ENCODE measurements at places on chromosomes 7 and 10.

- DNase-seq = no peak
Observed at GRCh38 chr7:42214060-42214679, 22.8 kb downstream of the GLI3 start.

DNA sequence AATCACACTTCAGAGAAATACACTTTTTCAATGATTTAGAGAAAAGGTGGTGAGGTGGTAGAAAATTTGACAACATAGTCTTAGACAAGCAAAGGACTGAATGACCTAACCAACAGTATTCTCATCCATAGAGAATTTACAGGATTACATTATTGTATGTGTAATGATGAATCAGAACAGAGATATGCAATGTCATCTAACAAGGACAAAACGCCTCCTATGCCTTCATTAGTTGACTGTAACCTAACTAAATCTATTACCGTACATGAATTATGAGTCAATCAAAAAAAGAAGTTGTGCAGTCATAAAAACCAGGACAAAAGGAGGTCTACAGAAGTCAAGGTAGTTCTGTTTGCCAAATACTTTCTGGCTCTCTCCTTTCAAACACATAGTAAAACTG lies 66.5 kb downstream of the RAB11FIP2 start:
- no peak for DNase-seq

DNA sequence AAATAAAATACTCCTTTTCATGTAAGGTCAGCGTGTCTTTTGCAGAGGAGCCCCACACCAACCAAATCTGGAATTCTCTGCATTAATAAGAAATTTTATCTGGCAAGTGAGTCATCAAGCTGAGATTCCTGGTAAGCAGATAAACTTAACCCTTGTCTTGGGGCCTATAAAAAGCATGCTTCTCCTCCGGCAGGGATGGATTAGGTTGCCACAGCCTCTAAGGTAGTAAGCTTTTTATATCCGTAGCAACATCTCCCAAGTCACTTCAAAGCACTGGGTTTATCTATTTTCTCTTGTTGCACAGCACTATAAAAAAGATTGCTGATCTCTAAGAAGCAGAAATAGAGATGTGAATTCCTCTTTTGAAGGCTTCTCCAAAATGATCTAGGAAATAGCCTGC lies 202.8 kb upstream of the NOBOX start:
- DNase-seq = no peak

DNA sequence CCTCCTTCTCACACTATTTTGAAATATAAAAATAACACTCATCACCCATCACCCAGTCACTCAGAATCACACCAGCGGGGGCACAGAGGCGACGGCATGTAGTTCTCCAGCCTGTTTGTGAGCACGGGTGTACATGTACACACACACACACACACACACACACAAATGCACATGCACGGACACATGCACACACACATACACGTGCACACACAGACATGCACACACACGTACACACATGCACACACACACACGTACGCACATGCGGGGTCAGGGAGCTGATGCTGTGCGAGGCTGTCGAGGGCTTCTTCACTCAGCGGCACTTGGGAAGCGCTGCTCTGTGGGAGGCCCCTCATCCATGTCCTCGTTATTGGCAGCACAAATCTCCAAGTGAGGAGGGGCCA lies 178.8 kb downstream of the ELFN1 start:
- DNase-seq = no peak

GRCh38 chr7:105473163-105473562 lies 48.9 kb downstream of the PUS7 start:
- no peak for DNase-seq

DNA sequence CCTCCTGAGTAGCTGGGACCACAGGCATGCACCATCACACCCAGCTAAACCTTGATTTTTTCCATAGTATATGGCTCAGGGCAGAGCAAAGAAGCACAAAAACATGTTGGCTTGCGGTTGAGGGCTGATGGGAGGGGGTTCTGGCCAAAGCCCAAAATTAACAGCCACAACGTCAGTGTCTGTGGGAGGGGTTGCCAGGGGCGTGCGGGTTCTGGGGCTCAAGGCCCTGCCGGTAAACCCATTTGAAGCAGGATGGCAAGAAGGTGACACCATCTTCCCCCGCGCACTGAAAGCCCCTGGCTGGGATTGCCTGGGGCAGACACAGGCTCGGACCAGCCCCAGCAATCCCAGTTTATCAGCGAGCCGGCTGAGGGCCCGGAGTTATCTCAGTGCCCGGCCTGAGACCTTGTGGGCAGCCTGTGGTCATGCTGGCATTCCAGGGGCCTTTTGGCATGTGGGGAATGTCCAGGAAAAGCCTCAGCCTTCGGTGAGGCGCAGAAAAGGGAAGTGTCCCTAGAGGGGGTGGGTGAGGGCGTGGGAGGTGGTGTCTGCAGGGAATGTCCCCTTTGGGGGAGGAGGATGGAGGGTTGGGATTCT lies 167.7 kb upstream of the TNRC18 start:
- DNase-seq = no peak

- no peak for DNase-seq
Observed at GRCh38 chr7:2517026-2517425, 2.5 kb upstream of the LFNG start.

- no peak for DNase-seq
Observed at GRCh38 chr7:151310578-151310977, 31.0 kb upstream of the NUB1 start.

DNA sequence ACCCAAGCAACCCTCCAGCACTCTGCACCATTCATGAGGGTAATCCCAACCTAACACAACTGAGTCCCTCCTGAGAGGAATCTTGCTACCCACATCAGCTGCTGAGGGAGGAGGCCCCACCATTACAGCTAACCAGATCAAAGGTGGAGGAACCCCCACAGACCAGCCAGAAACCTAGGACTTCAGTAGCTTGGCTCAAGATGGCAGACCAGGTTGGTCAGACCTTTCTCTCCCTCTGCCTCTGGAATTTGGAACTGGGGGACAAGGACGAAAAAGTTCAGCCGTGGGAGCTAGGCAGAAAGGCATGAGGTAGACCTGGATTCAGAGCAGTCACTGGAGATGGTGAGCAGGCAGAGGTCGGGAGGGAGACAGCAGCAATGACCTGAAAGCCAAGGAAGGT lies 101.3 kb upstream of the CACUL1 start:
- DNase-seq = no peak

- DNase-seq = no peak
Observed at GRCh38 chr10:114753126-114753525, 68.5 kb upstream of the FHIP2A start.

DNA sequence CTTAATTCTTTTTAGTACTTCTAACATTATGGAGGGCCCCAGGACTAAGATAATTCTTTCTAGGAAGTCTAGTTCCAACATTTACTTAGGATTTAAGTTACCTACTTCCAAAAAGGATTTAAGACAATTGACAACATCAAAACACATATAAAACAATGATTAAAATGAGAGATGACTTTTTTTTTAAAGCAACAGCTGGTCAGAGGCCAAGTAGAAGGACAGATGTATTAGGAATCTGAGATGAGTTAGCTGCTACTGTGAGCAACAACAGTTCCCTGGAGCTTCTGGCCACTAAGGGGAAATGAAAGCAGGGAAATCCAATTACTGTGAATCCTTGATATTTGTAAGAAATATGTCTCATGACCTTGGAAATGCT lies 222.3 kb downstream of the PHTF2 start:
- no peak for DNase-seq

GRCh38 chr7:140232957-140233917 lies 56.5 kb upstream of the KDM7A start:
- no peak for DNase-seq

- DNase-seq = no peak
Observed at GRCh38 chr10:29239569-29240472, 49.0 kb upstream of the LYZL1 start.

DNA sequence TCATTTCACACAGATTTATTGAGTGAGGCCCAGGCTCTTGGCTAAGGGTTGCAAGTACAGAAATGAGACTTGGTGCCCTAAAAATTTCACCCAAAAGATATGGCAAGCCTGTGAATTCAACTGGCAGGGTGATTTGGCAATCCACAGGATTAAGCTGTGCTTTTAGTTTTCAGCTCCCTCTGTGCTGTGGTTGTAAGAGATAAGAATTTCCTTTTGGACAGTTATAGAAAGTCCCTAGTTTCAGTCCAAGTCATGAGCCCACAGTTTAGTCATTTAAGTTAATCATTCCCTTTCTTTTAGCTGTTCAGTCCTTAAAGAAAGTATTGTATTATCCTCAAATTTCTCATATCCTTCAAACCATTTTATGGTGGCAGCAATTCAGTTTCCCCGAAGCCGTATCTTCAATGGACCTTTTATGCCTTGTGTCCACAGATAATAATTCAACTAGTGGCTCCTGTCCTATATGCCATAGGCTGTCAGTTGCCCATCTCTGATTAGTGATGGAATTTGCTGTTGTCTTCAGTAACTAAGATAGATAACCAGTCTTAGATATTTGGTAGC lies 73.4 kb upstream of the NAMPT start:
- DNase-seq = no peak

DNA sequence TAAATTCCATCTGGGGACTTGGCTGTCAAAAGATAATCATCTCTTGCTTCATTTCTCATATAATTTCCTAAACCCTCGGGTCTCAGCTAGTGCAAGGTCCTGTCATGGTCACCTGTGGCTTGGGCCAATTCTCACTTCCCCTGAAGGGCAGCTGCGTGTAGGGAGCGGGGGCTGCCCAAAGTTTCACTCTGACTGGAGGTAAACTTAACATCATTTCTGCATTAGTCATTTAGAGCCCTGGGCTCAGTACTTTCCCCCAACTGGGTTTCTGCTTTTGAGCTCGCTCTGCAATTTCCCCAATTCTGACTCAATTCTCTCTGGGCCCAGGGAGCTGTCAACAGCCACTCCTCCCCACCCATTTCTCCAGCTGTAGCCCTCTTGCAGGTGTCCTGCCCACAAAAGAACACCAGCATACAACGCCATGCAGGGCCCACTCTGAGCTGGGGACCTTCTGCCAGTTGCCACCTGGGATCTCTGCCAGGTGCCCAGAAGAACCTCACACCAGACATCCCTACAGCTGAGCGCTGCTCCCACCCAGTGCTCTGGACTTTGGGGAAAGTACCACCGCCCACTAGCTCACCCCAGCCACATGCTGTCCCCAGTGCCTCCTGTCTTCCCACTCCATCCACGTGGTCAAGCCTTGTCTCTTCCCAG lies 37.9 kb downstream of the VOPP1 start:
- peak; percentile 78 for DNase-seq

- no peak for DNase-seq
Observed at GRCh38 chr10:129949891-129950291, 14.2 kb downstream of the EBF3 start.

DNA sequence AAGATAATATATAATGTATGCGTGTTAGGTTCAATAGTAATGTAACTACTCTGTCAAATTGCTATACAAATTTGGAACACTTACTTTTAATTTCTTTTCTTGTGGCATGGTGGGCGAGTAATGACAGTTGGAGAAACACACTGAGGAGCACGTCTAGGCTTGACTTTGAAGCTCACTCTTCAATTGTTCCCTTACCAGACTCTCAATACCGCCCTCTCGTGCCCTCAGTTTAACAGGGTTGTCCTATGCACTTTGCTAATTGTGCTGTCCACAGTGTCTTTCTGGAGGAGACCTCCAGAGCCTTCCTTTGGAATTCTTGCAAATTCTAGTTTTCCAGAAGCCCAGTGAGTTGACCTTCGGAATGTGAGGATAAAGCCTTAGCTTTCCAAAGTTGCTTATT lies 107.2 kb upstream of the RELN start:
- DNase-seq = no peak

- DNase-seq = no peak
Observed at GRCh38 chr7:36894190-36894589, 169.9 kb upstream of the AOAH start.

DNA sequence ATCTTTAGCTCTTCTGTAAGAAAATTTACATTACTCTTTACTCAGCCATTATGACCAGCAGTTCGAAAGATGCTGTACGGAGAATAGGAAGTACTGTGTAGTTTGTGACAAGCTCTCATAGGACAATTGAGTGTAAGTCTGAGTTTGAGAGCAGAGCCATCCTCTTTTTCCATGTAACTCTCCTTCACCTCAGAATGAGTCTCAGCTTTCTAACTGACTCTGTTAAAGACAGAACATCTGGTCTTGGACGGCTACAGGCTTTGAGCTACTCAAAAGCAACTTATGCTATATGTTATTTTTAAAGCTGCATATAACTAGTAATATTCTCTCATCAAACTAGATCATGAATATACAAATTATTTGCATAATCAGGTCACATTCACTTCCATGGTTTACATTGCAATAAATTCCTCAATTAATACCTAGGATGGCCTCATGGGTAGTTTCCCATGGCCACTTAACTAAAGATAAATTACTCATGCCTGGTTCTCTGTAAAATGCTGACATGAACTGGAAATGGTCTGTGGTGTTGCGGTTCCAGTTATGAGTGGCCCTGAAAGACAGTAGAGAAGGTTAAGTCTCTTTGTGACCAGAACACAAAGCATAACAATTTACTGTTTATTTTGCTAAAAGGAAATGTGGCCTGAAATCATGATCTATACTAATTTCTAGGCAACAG lies 358.7 kb downstream of the PHF14 start:
- DNase-seq = no peak

- no peak for DNase-seq
Observed at GRCh38 chr10:12914111-12914510, 87.4 kb downstream of the CCDC3 start.

- DNase-seq = no peak
Observed at GRCh38 chr7:6545398-6546126, 5.7 kb downstream of the GRID2IP start.

GRCh38 chr7:155943251-155943899 lies 131.1 kb upstream of the SHH start:
- no peak for DNase-seq

DNA sequence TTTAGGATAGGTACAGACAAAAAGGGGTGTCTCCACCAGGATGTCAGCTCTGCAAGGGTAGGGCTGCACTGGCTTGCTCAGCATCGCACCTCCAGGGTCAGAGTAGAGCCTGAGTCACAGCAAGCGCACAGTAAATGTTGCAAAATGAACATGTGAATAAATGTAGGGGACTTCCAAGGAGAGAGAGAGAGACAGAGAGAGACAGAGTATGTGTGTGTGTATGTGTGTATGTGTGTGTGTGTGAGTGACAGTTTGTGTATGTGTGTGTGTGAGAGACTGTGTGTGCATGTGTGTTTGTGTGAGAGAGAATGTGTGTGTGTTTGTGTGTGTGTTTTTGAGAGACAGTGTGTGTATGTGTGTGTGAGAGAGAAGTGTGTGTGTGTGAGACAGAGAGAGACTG lies 163.3 kb downstream of the RPS24 start:
- no peak for DNase-seq

GRCh38 chr7:92141161-92141560 lies 6.9 kb upstream of the CYP51A1 start:
- no peak for DNase-seq

DNA sequence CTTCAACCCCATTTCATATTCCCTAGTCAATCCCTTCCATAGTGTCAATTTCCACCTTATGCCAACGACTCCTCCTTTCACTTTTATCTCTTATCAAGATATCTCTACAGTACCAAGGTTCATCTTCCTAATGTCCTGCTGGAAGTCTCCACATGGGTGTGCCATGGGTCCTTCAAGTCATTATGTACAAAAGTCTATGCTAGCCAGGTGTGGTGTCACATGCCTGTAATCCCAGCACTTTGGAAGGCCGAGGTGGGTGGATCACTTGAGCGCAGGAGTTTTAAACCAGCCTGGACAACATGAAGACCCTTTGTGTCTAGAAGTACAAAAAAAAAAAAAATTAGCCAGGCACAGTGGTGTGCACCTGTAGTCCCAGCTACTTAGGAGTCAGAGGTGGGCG lies 47.6 kb downstream of the PRTFDC1 start:
- DNase-seq = no peak

- no peak for DNase-seq
Observed at GRCh38 chr10:51649064-51649463, 50.3 kb downstream of the CSTF2T start.
